ENCODE measurements at places on chromosomes 6 and 20. TPM values are rescaled to one million over a fixed set of nuclear protein-coding genes. Genes with fewer than 3 reads are reported as not detected.

The PRICKLE4 gene
- not detected for polyA plus RNA-seq

The PTGIS gene
- not detected for polyA plus RNA-seq

The WDR46 gene
- 74.3 TPM for polyA plus RNA-seq

The HRH3 gene
- polyA plus RNA-seq = not detected

The CALHM6 gene
- polyA plus RNA-seq = 103 TPM

The COL9A1 gene
- polyA plus RNA-seq = not detected

The COL19A1 gene
- not detected for polyA plus RNA-seq

The ZNF341 gene
- polyA plus RNA-seq = 1.7 TPM

DNA sequence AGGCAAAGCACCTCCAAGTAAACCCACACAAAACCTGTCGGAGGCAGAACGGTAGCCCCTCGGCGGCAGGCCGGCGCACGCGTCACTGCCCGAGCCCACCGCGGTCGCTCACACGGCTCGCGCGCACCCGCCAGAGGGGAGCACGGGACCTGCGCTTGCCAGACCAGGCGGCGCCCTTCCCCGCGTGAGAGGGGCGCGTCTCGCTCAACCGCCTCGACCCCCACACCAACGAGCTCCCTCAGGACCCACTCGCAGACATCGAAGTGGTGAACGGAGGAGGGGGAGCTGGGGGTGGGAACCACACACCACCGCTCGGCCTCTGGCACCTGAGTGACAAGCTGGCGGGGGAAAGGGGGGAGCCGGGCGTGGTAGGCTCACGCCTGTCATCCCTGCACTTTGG is 1513.4 kb upstream of the DEFB115 start:
- no peaks in the 10 kb centered on the region for H3K36me3 ChIP-seq
- DNase-seq = no peak
- no peaks in the 10 kb centered on the region for H3K27me3 ChIP-seq
- H3K27ac ChIP-seq = no peak overlapping the region

DNA sequence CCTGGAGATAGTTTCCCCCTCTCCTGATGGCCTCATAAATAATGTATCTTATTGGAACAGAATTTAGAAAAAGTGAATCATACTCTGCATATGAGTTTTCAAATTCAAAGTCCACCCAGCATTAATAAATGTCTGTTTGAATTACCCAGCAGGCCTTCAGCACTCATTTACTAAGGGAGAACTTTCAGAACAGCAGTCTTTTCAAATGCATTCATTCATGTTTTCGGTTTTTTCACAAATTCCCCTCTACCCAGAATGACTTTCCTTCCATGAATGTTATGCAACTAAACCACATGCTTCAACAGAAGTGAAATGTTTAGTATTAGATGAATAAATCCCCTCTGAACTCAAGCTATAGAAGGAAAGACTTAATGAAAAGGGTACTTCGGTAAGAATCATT is 92.4 kb downstream of the RTN4IP1 start:
- H3K4me1 ChIP-seq = peaks cover 57% of the 10 kb centered on the region
- no peak overlapping the region for H3K4me3 ChIP-seq
- no peak for DNase-seq
- H3K36me3 ChIP-seq = peaks cover 11% of the 10 kb centered on the region
- H3K27me3 ChIP-seq = peaks cover 4% of the 10 kb centered on the region
- peak overlapping the region; percentile 50 for H3K27ac ChIP-seq

DNA sequence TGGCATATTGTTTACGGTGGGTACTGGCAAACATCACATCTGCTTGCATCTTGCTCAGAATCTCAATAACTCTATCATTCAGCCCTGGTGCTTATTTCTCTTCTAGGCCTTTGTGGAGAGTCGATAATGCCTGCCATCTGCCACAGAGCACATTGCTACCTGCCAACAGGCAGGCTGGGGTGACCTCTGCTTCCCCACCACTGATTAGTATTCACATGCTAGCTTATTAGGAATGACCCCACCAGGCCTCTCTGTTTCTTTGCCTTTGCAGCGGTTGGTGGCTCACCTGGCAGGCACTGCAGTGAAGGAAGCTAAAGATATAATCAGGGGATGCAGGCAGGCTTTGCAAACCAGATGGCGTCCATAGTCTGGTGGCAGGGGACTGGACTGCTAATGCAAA is 154.5 kb downstream of the MMS22L start:
- no peaks in the 10 kb centered on the region for H3K36me3 ChIP-seq
- no peak overlapping the region for H3K27ac ChIP-seq
- no peaks in the 10 kb centered on the region for H3K4me1 ChIP-seq
- H3K4me3 ChIP-seq = no peak overlapping the region

DNA sequence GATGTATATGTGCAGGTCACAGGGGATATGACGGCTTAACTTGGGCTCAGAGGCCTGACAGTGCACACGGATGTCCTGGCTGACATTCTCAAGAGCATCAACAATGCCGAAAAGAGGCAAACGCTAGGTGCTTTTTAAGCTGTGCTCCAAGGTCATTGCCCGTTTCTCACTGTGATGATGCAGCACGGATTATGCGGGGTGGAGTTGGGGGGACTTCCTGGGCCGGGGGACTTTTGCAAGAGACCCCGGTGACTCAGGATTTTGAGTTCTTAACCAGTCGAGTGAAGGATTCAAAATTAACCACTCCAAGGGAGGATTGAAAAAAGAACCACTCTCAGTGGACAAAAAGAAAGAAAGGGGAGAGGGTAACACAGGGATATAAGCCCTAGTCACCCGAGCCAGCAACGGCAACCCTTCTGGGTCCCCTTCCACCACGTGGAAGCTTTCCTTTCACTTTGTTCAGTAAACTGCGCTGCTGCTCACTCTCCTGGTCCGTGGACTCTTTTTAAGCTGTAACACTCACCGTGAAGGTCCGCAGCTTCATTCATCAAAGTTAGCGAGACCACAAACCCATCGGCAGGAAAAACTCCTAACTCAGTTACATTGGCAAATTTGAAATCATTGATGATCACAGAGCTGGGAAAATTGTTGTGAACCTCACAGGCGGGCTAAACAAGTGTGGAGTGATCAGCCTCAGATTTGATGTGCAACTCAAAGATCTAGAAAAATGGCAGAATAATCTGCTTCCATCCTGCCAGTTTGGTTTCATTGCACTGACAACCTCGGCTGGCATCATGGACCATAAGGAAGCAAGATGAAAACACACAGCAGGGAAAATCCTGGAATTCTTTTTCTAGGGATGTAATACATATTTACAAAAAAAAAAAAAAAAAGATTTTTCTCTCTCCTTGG is 199.3 kb downstream of the ARID1B start:
- H3K27me3 ChIP-seq = no peaks in the 10 kb centered on the region
- peak overlapping the region; percentile 79 for H3K4me3 ChIP-seq
- DNase-seq = no peak
- H3K27ac ChIP-seq = peak overlapping the region; percentile 50
- H3K4me1 ChIP-seq = peaks cover 59% of the 10 kb centered on the region

DNA sequence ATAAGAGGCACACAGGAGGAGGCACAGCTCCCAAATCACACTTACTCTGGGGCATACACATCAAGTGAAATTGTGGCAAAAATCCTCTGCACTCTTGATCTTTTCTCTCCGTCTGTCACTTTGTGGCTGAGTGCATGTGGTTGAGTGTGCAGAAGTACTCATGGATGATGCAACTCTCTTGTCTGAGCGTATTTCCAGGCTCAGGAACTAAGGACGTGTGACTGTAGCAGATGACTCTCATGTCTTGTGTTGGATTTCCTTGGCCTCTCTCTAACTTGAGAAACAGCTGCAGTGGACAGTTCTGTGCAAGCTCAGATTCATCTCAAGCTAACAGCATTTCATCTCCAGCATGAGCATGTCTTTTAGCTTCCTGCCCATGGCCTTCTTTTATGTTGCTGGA is 245.4 kb upstream of the FLRT3 start:
- no peaks in the 10 kb centered on the region for H3K27me3 ChIP-seq
- H3K4me1 ChIP-seq = no peaks in the 10 kb centered on the region
- H3K36me3 ChIP-seq = no peaks in the 10 kb centered on the region
- DNase-seq = no peak
- no peak overlapping the region for H3K27ac ChIP-seq

DNA sequence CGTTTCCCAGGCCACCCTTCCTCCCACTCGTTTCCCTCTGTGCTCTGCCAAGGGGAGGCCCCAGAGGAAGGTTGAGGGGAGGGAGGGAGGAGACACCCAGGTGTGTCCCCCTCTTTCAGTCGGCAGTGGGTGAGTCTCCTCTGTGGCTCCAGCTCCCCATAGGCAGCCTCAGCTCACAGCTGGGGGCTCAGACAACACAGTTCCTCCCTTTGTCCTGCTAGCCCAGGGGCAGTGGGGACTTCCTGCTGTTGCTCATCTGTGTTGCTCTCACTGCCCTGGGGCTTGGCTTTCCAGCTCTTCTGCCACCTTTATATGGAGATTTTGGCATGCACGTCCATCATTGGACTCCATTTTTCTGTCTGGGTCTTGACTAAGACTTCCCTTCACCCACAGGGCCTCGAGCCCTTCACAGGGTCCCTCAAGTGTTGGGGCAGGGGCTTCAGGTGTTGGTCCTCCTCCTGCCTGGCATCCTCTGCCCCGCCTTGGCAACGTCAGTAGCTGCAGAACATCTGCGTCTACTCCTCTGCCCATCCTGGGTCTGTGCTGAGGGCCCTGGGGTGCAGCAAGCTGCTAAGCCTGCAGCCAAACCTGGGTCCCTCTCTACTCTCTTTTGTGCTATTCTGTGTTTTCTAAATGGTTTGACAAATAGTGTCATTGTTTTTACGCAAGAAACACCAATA is 190.6 kb upstream of the PMEPA1 start:
- peaks cover 1% of the 10 kb centered on the region for H3K27me3 ChIP-seq
- H3K4me1 ChIP-seq = peaks cover 6% of the 10 kb centered on the region
- DNase-seq = no peak
- no peak overlapping the region for H3K27ac ChIP-seq
- no peak overlapping the region for H3K4me3 ChIP-seq
- no peaks in the 10 kb centered on the region for H3K36me3 ChIP-seq

DNA sequence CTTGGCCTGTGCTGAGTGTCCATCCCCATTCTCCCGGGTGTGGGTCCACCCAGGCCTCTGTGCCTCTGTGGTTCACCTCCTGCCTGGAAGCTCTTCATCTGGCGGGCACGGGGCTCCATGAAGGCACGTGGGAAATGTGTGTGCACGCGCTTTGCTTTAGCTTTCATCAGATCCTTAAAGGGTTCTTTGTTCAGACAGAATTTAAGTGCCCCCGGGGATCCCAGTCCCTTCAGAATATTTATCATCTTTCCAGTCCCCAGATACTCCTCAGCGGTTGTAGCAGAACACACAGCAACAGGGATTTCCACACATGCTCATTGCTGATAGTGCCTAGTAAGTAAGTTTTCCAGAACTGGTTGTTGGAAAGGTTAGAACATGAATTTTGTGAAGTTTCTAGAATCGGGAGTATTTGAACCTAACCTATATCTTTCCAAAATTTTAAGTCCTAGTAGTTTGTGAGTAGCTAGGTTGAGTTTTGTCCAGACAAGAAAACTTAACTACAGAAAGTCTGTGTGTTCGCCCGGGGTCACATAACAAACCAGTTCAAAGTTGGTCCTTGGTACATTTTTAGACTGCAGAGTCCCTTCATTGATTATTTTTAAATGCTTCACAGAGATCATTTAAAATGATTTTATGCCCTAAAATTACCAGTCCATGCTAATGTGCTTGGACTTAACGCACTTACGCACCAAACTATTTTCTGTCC is 67.7 kb downstream of the RPP40 start:
- H3K4me1 ChIP-seq = peaks cover 51% of the 10 kb centered on the region
- H3K27me3 ChIP-seq = no peaks in the 10 kb centered on the region
- H3K27ac ChIP-seq = peak overlapping the region; percentile 17
- peak overlapping the region; percentile 22 for H3K4me3 ChIP-seq
- H3K36me3 ChIP-seq = peaks cover 9% of the 10 kb centered on the region

- H3K4me3 ChIP-seq = no peak overlapping the region
- H3K27ac ChIP-seq = no peak overlapping the region
- no peaks in the 10 kb centered on the region for H3K27me3 ChIP-seq
- no peaks in the 10 kb centered on the region for H3K36me3 ChIP-seq
- no peak for DNase-seq
- H3K4me1 ChIP-seq = no peaks in the 10 kb centered on the region
These were observed 484.2 kb upstream of the MANEA start for GRCh38 chr6:95093154-95093553.

GRCh38 chr6:148530976-148531375 is 188.3 kb downstream of the SASH1 start:
- H3K4me3 ChIP-seq = no peak overlapping the region
- no peaks in the 10 kb centered on the region for H3K36me3 ChIP-seq
- peaks cover 8% of the 10 kb centered on the region for H3K27me3 ChIP-seq

All from immature natural killer cell (primary cell).